ENCODE measurements at places on chromosomes 2 and 18. TPM values are rescaled to one million over a fixed set of nuclear protein-coding genes. Genes with fewer than 3 reads are reported as not detected.

- H3K36me3 ChIP-seq, result no peaks in the 10 kb centered on the region
- no peak overlapping the region for H3K27ac ChIP-seq
- no peak overlapping the region for H3K4me3 ChIP-seq
Observed at GRCh38 chr2:182615036-182615435, 101.0 kb upstream of the DNAJC10 start.

GRCh38 chr2:18336975-18337374 is 223.5 kb downstream of the RDH14 start:
- no peaks in the 10 kb centered on the region for H3K4me1 ChIP-seq
- H3K27me3 ChIP-seq, result no peaks in the 10 kb centered on the region
- H3K4me3 ChIP-seq, result no peak overlapping the region

DNA sequence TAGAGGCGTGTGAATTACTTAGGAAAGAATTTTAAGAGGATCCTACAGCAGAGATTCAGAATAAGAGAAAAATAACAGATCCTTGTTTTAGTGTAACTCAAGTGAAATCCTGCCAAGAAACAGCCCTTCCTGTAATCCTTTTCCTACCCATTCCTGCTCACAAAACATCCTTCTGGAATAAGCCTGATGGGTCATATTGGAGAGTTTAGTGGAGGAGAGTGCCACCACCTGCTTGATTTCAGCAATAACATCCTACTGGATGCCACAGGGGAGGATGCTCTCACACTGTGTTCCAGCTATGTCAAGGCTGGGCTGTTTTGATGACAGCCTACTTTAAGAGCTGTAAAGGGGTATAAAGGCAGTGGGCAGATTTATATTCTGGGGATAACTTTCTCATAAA is 54.8 kb upstream of the CCDC178 start:
- H3K4me1 ChIP-seq, result no peaks in the 10 kb centered on the region
- no peak overlapping the region for H3K4me3 ChIP-seq
- no peak overlapping the region for H3K27ac ChIP-seq
- DNase-seq, result peak; percentile 24
- no peaks in the 10 kb centered on the region for H3K27me3 ChIP-seq

- no peak overlapping the region for H3K27ac ChIP-seq
- H3K4me1 ChIP-seq, result no peaks in the 10 kb centered on the region
- H3K27me3 ChIP-seq, result peaks cover 14% of the 10 kb centered on the region
- no peak overlapping the region for H3K4me3 ChIP-seq
Observed at GRCh38 chr2:109239720-109240119, 110.7 kb downstream of the SH3RF3 start.

GRCh38 chr2:169999054-169999453 is 171.8 kb downstream of the UBR3 start:
- no peak overlapping the region for H3K27ac ChIP-seq
- H3K36me3 ChIP-seq, result peaks cover 28% of the 10 kb centered on the region
- 0 out of 2 replicates have a peak, but pooled peaks cover 6% of the 10 kb centered on the region for H3K4me1 ChIP-seq

DNA sequence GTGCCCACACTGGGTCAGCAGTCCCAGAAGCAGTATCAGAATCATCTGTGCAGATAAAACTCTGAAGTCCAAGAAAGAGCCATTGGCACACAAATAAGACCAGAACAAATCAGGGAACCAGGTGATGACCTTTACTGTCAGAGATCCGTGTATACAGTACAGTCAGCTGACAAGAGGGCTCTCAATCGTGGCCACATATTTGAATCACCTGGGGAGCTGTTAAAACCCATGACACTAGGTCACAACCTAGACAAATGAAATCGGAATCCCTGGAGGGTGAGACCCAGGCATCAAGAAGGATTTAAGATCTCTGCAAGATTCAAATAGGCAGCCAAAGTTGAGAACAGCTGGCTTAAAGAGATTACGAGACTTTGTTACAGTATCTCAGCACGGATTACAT is 807.1 kb downstream of the RNF144A start:
- H3K36me3 ChIP-seq, result no peaks in the 10 kb centered on the region
- H3K27ac ChIP-seq, result no peak overlapping the region
- H3K4me3 ChIP-seq, result no peak overlapping the region
- peaks cover 5% of the 10 kb centered on the region for H3K27me3 ChIP-seq

Gene TLX2
- not detected for total RNA-seq

GRCh38 chr2:20511130-20511529 is 64.3 kb downstream of the RHOB start:
- H3K27me3 ChIP-seq, result no peaks in the 10 kb centered on the region
- no peak overlapping the region for H3K27ac ChIP-seq
- peaks cover 71% of the 10 kb centered on the region for H3K4me1 ChIP-seq
- no peaks in the 10 kb centered on the region for H3K36me3 ChIP-seq
- no peak overlapping the region for H3K4me3 ChIP-seq
- DNase-seq, result no peak

Gene CTAGE1
- total RNA-seq, result 0.02 TPM

Gene GPR45
- total RNA-seq, result not detected

DNA sequence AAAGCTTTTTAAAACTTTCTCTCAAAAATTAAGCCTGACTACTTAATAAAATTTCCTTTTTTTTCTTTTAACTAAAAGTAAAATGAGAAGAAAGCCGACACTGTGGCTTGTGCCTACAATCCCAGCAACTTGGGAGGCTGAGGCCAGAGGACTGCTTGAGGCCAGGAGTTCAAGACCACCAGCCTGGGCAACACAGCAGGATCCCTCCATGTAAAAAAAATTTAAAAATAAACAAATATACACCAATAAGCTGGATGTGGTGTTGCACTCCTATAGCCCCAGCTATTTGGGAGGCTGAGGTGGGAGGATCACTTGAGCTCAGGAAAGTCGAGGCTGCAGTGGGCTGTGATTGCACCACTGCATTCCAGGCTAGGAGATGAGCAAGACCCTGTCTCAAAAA is 37.4 kb downstream of the HNRNPLL start:
- H3K36me3 ChIP-seq, result peaks cover 76% of the 10 kb centered on the region
- H3K27ac ChIP-seq, result no peak overlapping the region
- H3K4me1 ChIP-seq, result peaks cover 6% of the 10 kb centered on the region
- H3K4me3 ChIP-seq, result no peak overlapping the region
- H3K27me3 ChIP-seq, result no peaks in the 10 kb centered on the region
- DNase-seq, result no peak

Gene MPP4
- not detected for total RNA-seq

GRCh38 chr2:64021578-64021977 is 2.4 kb upstream of the VPS54 start:
- peak; percentile 58 for DNase-seq
- no peaks in the 10 kb centered on the region for H3K36me3 ChIP-seq
- no peak overlapping the region for H3K4me3 ChIP-seq
- H3K27ac ChIP-seq, result peak overlapping the region; percentile 64
- peaks cover 79% of the 10 kb centered on the region for H3K4me1 ChIP-seq

Gene TUBA4B
- total RNA-seq, result 0.29 TPM

DNA sequence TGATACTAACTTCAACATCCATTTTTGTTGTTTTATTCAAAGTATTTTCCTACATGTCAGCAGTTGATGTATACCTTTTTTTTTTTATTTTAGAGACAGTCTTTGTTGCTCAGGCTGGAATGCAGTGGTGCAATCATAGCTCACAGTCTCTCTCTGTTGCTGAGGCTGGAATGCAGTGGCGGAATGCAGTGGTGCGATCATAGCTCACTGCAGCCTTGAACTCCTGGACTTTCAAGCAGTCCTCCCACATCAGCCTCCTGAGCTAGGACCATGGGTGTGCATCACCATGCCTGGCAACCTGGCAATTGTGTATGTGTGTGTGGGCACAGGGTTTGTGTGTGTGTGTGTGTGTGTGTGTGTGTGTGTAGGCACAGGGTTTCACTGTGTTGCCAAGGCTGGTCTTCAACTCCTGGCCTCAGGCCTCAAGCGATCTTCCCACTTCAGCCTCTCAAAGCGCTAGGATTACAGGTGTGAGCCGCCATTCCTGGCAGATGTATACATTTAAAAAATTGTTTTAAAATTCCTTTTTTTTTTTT is 24.8 kb downstream of the SANBR start:
- no peaks in the 10 kb centered on the region for H3K27me3 ChIP-seq
- peak overlapping the region; percentile 70 for H3K27ac ChIP-seq
- DNase-seq, result peak; percentile 95
- H3K4me1 ChIP-seq, result peaks cover 17% of the 10 kb centered on the region

All from HepG2 (cell line).